Activated CD4-positive, alpha-beta T cell treated with anti-CD3 and anti-CD28 coated beads for 24 hours (primary cell): ENCODE measurements at places on chromosomes 1 and 21.
A peak's percentile ranks its signal among the peaks of the same experiment; 100 is the strongest.

DNA sequence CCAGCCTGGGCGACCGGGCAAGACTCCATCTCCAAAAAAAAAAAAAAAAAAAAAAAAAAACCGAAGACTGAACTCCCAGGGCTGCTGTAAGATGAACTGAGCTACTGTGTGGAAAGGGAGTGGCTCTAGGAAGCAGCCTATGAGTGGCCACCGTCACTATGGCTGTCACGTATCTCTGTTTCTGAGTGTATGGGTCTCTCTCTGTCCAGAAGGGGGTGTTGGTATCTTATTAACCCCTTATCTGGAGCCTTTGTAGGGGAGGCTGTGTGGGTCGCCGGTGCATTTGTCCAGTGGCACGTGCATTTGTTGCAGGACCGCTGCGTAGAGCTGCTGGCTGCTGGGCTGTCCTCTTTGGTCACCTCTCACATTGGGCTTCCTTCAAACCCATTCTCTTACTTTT is 326.6 kb downstream of the CAMTA1 start:
- no peak for DNase-seq

DNA sequence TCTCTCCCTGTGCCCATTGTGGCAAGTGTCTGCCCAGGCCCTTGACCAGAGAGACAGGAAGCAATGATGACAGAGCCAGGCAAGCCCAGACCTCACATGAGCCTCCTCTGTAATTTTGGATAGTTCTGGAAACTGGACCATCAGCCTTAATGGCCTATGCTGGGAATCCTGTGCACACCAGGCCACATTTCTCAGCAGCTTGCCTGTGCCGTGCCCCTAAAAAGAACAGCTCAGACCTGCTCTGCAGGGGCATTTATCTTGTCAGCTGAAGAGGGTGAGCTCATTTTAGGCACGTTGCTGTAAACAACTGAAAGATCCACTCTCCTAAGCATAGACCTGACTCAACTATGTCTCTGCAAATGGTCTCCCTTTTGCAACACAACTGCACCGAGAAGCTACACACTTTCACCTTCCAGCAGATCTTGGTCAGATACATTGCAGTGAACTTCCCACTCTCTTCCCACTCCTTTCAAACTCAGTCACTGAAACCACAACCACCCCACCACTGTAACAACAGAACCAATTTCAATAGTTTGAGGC is 53.5 kb upstream of the BACH1 start:
- no peak for DNase-seq

DNA sequence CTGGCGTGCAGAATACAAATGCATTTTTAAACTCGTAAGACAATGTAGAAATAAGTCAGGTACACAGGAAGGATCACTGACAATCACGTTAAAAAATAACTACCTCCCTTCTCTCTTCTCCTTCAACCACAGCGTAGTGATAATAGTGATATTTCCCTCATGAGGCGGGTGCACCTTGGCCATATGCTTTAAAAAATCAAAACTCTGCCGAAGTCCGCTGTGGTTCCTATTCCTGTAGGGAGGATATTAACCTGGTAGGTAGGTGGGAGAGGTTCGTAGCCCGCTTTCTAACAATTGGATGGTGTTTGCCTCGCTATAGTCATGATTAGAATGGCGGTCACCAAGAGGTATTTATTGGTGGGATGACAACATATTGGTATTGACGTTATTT is 732 bp downstream of the GREM2 start:
- no peak for DNase-seq

DNA sequence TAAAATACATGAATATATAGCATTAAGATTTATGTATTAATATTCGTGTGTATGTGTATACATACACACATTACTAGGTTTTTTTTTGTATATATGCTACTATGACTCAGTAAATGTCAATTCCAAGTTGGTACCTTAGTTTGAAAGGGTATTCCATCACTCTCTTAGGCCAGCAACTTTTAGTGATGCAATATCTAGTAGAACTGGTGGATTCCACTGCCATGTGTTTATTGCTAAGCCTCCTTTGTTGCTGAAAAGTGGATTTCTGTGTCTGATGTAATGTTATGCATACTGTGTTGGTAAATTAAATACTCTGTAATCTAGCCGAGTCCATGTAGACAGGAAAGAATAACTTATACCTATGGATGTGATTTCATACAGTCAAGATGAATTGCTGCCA is 16.9 kb upstream of the COL11A1 start:
- DNase-seq = no peak

DNA sequence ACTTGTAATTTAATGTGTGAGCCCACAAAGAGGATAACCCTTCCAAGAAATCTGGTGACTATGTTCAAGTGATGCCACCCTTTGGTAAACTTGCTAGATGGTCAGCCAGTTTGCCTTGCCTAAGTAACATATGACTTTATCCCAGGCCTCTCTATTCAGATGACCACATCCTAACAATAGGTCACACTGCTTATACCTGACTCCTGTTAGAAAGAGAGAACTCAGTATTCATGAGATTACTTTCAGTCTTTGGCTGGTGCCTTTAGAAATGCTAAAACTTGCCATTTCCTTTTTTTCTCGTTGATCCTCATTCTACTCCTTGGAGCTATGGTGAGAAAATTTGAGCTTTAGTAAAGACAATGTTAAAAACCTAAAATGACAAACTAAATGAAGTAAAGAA is 28.5 kb upstream of the SERBP1 start:
- DNase-seq = no peak

- DNase-seq = no peak
These were observed 9.9 kb upstream of the CFHR4 start for GRCh38 chr1:196877964-196878363.

- no peak for DNase-seq
These were observed 9.6 kb downstream of the STUM start for GRCh38 chr1:226558036-226558650.

DNA sequence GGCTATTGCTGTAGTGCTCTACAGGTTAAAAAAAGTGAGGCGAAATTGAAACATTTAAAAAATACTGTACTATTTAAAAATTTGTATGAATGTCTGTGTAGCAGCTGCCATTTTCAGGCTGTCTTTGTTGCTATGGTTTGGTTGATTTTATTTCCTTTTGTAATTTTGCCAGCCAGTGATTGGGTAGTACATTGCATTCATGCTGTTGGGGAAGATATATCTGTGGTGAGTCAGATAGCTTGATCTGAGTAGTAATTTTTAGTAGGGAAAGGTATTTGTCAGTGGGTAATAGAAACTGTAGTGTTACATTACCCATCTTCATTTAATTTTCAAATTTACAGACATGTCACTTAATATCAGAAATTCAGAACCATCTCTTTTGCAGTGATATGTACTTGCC is 15.0 kb downstream of the NFIA start:
- DNase-seq = no peak

DNA sequence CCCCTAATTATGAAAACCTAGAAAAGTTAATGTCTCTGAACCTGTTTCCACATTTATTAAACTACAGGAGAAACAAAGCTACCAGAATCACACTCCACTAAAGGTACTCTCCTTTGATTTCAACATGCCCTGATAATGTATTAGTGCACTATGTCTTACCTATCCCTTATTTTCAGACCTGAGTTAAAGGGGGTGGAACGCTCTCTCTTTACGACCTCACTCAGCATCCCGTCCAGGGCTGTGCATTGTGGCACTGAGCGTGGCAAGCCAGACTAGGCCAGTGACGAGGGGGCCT is 678 bp downstream of the LSM10 start:
- no peak for DNase-seq

- no peak for DNase-seq
These were observed 86.3 kb downstream of the GLIS1 start for GRCh38 chr1:53652441-53653199.

DNA sequence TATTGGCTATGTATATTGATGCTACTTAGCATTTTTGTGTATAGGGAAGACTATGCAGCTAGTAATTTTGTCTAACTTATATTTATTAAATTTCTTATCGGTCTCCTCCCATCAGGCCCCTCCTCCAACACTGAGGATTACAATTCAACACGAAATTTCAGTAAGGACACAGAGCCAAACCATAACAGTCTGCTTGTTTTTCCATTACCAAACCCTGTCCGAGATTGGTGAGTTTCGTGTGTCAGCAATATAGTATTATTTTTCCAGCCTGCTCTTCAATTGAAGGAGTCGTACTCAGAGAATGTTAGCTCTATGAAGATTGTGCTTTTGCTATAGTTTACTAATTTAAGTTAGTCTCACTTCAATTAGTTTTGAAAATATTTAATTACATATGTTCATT is 1495.3 kb downstream of the MRPL39 start:
- no peak for DNase-seq

DNA sequence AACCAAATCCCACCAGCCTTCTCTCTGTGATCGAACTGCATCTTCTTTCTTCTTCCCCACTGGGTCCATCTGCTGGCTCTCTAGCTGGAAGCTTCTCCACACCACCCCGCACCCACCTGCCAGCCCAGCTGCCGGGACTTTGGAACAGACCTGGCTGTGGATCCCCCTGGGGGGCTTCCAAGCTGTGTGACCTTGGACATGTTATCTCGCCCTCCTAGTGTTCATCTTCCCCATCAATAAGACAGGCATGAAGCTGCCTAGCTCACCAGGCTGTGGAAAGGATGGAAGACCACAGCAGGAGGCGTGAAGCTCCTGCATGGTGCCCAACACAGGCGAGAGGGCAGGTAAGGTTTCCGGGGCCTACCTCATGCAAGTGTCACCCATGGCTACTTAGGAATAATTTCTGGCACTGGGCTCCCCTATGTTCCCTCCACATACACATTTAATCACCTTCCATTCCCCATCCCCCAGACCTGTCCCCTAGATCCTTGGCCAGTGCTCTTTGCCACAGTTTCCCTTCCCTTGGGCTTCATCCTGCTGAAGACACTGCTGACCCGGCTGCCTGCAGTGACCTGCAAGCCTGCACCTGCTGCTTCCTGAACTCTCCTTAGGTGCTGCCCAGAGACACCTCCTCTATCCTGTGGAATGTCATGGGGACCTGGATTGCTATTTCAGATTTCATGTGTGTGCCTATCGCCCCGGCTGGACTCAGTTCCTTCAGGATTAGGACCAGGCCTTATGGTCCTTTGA is 13.2 kb upstream of the C2CD2 start:
- no peak for DNase-seq

GRCh38 chr1:22972760-22973159 is at the start of gene LACTBL1:
Gene LACTBL1 (minus strand): TSS chr1:22972866. CDS start chr1:22972316, 550 bp downstream.
- DNase-seq = no peak

GRCh38 chr1:210360852-210361477 is 32.3 kb downstream of the HHAT start:
- DNase-seq = no peak

GRCh38 chr1:2610036-2610959 is 22.5 kb downstream of the MMEL1 start:
- no peak for DNase-seq

DNA sequence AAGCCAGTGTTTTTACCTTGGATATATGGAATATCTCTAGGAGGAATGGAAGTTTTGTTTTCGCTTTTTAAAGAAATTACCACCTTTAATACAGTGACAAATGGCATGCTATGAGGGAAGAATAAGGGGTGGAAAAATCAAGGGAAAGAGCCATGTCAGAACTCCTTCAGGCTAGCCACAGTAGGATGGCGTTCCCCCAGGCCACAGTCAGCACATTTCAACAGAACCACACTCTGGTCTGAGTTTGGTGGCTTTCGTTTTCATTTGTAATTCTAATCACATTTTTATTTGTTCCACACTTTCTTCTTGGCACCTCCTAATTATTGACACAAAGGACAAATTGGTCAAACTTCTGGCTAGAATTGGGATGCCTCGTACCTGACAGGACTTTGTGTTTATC is 60.3 kb upstream of the RCOR3 start:
- DNase-seq = no peak

- DNase-seq = no peak
These were observed 652.9 kb downstream of the PLA2G4A start for GRCh38 chr1:187481581-187482148.

DNA sequence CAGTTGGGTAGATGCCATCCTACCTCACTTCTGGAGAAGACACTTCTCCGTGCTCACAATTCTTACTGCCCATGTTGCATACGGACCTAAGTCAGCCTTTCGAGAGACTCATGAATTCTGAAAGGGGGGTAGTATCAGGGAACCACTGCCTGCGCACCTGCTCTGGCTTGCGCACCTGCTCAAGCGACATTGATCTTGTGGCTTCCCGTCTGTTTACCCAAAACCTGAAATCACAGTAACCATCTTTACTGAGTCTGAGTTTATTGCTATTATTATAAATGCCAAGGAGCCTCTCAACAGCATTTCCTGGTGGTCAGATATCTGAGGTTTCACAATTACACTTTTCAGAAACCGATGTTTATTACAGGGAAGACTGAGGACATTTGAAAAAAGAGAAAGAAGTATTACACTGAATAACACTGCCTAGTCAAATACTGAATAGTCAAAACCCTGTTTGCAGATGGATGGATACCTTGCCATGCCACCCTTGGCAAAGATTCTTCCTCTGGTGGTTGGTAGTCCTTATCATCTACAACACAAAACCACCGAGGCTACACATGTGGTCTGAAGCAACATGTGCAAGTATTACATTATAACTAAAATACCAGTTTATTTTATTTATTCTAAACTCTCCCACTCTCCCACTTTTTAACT is 208.7 kb downstream of the SIPA1L2 start:
- no peak for DNase-seq

GRCh38 chr21:45128613-45129188 is 54.3 kb downstream of the ADARB1 start:
- DNase-seq = peak; percentile 46

GRCh38 chr1:235767795-235768194 is 98.9 kb downstream of the LYST start:
- no peak for DNase-seq

DNA sequence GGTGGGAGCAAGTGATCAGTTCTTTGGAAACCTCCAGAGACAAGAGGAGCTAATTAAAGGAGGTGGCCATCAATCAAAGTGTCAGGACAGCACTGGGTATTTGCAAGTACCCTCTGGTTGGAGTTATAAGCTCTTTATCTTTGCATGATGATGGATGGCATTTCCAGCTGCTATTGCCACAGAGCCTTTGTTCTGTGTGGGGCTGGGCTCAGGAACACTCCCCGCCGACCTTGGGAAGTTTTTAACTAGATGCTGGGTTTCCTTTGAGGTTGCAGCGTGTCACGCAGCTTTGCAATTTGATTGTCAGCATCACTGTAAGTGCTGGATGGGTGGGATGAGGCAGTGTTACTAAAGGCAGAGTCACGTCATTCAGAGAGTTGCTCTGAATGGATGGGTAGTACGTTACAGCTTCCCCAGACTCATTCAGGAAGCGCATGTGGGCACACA is 68.9 kb downstream of the CNIH3 start:
- DNase-seq = no peak

- no peak for DNase-seq
These were observed 29.6 kb upstream of the RASAL2 start for GRCh38 chr1:178064191-178064821.
